Activated T-helper 17 cell treated with anti-CD3 and anti-CD28 coated beads, Interleukin-2, amount 50 U/mL, for 72 hours (primary cell): ENCODE measurements at places on chromosomes 5 and 9.

DNA sequence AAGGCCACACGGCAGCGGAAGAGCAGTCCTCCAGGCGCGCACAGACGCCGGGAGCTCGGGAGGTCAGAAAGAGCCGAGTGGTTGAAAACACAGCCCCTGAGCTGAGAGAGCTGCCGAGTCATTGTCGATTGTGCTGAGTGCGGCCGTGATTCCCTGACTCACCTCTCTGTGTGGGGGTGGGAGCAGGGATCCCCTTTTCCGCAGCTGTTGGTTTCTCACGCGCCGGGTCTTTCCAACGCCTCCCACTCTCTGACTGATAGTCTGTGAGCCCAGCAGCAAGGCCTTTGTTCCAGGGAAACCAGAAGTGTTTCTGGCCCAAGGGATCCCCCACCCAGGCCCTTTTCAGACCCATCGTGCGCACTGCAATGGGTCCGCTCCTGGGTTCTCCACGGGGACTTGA lies 97.3 kb downstream of the MRPL36 start:
- no peak for ATAC-seq

DNA sequence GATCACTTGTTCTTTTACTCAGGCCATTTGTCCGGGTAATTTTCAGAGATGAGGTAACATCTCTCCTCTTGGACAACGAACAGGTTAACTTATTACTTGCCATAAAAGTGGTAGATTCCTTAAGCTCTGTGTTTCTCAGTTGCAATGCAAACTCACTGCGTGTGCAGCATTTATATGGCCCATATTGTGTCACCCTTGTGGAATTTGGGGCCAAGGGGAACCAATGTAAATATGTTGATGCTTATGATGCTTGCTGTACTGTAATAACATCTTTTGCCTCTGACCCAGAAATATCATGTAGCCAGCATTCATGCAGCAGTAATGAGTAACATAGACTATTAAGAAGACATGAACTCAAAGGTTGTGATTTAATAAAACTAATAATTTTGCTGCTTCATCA lies 175.8 kb downstream of the ADAMTS6 start:
- ATAC-seq = no peak

GRCh38 chr9:2243666-2244555 lies 228.8 kb downstream of the SMARCA2 start:
- ATAC-seq = no peak

- ATAC-seq = no peak
Observed at GRCh38 chr9:18829873-18830272, 203.1 kb downstream of the SAXO1 start.

GRCh38 chr5:149585910-149586309 lies 4.6 kb downstream of the ARHGEF37 start:
- no peak for ATAC-seq

GRCh38 chr5:179872828-179873575 lies 14.4 kb upstream of the MRNIP start:
- no peak for ATAC-seq

GRCh38 chr9:6855860-6856259 lies 98.1 kb downstream of the KDM4C start:
- no peak for ATAC-seq

- no peak for ATAC-seq
Observed at GRCh38 chr5:10364186-10364689, 10.7 kb downstream of the MARCHF6 start.

DNA sequence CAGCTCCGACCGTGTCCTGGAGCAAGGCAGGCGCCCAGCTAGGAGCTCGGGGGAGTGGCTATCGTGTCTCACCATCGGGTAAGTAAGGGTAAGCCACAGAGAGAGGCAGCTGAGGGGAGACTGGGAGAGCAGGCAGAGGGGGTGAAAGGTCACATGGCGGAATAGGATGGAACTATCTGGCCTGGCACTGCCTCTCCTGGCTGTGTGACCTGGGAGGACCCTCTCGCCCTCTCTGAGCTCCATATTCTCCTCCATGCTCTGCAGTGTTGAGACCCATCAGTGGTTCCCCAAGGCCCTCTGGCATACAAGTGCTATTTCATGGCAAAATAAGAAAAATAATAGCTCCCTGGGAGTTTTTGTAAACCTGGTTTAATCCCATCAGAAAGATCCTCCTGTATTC lies 43.9 kb upstream of the ASS1 start:
- no peak for ATAC-seq

GRCh38 chr9:99690573-99690972 lies 131.1 kb upstream of the NR4A3 start:
- no peak for ATAC-seq

DNA sequence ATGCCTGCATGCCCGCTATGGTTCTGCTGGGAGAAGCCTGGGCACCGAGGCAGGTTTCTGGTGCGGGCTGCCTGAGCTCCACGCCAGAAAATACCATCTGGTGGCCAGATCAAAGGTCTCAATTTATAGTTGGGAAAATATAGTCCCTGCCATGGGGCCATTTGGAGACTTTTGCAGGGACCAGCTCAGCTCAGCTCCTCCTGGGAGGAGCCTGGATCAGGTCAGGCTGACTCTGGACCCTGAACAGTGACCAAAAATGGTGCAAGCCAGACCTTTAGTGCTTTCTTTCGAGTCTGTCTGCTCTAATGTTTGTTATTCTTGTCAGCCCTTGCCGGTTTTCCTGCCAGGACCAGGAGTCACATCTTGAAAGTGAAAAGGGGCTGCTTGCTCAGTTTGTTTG lies 31.8 kb downstream of the HMCN2 start:
- ATAC-seq = no peak

DNA sequence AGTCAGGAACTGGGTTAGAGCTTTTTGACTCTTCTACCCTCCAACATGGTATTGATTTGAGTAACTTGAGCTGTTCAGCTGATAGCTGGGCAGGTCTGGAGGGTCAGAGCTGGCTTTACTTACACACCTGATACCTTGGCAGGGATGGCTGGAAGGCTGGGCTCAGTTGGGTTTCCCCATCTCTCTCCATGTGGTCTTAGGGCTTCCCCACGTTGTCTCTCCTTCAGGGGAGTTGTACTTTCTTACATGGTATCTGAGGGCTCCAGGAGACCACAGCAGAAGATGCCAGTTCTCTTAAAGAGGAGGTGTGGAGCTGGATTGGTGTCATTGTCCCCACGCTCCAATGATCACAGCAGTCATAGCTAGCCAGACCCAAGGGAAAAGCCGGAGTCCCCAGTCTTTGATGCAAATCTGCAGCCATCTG lies 25.6 kb downstream of the ISOC1 start:
- peak; percentile 59 for ATAC-seq

- no peak for ATAC-seq
Observed at GRCh38 chr9:130296783-130297055, 31.2 kb downstream of the HMCN2 start.

GRCh38 chr5:179275381-179275878 lies 69.8 kb downstream of the ADAMTS2 start:
- no peak for ATAC-seq

DNA sequence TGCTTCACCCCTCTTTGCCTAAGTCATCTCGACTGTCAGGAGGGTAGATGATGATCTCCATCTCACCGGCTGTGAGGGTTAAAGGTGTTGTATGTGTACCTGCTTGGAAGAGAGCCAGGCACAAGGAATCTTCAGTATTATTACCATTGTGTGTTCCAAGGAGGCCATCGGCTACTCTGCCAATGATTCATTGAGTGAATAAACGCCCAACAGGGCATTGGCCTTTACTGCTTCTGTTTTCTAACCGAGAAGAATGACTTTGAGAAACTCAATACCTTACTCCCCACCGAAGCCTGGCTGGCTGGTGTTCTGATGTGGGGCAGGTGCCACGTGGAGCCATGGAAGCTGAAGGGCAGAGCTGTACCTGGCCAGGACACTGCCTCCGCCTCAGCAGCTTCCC lies 228.8 kb downstream of the SNX18 start:
- no peak for ATAC-seq

DNA sequence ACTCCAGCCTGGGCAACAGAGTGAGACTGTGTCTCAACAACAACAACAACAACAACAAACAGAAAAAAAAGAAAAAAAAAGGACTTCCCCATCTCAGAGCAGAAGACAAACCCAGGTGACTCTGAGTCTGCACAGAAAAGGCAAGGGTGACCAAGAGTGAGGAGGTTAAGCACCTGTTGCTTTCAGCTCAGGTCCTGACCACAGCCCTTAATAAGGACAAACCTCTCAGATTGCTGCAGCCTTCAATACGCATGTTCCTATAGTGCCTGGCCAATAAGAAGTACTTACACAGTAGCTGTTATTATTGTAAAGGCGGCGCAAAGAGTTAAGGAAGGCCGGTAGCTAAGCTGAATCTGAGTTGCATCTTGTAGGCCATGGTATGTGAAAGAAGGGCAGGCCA lies 102.3 kb upstream of the MSX2 start:
- ATAC-seq = no peak

- ATAC-seq = no peak
Observed at GRCh38 chr5:65290677-65291076, 191.0 kb downstream of the ADAMTS6 start.
